ENCODE measurements at places on chromosomes 4 and X.

- no peak for DNase-seq
These were observed 777 bp upstream of the WDFY3 start for GRCh38 chr4:84967243-84967690.

DNA sequence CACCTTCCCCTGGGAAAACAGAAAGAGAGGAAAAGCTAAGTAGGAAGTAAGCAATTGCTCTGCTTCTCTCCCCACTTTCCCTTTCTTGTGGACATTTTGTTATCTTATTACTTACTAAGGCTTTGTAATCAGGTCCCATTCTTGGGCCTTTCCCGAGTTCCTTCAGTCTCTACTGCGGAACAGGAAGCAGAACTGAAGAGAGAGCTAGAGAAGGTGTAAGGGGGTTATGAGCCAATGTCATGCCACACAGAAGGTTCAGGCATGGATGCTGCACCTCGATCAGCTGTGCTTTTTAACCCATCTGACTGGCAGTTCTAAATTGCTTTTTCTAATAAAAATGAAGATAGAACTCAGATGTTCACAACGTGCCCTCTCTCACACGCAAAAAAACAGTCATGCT lies 83.6 kb downstream of the MID1 start:
- no peak for DNase-seq

GRCh38 chrX:154396973-154397887 lies 947 bp upstream of the RPL10 start:
- DNase-seq: no peak

DNA sequence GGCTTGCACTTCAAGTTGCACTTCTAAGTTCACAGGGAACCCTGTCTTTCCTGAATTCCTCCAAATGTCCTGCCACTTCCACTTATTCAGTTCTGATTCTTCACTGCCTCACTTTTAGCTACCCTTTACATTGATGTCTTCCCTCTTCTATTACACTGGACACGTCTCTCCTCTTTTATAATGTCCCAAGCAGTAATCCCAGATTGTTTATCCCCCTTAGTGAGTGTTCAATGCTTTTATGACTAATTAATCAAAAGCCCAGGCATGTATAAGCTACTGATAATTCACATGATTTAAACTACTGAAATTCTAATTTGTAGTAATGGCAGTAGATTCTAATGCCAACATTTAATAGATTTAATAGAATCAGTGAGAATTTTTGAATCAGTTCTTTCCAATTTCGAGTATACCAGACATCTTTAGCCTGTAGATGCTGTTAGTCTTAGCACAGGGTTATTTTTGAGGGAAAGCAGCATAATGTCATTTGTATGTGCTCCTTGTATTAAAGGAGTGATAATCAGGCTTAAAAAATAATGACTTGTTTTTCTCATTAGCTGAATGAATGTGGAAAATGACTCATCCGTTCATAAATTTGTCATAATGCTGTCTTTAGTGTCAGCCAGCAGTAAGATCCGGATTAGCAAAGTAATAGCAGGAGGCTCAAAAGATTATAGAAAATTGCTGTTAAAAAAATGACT lies 703.1 kb downstream of the CENPC start:
- no peak for DNase-seq

DNA sequence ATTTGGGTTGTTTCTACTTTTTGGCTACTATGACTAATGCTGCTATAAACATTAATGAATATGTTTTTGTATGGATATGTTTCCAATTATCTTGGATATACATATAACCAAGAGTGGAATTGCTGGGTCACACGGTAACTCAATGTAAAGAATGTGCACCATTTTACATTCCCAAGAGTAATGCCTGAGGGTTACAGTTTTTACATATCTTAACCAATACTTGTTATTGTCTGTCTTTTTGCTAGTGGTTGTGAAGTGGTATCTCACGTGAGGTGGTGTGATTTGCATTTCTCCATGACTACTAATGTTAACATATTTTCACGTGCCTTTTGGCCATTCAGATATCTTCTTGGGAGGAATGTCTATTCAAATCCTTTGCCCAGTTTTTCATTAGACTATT lies 200.3 kb upstream of the MAB21L2 start:
- no peak for DNase-seq

GRCh38 chrX:67207912-67208311 lies 335.9 kb upstream of the AR start:
- DNase-seq: no peak

DNA sequence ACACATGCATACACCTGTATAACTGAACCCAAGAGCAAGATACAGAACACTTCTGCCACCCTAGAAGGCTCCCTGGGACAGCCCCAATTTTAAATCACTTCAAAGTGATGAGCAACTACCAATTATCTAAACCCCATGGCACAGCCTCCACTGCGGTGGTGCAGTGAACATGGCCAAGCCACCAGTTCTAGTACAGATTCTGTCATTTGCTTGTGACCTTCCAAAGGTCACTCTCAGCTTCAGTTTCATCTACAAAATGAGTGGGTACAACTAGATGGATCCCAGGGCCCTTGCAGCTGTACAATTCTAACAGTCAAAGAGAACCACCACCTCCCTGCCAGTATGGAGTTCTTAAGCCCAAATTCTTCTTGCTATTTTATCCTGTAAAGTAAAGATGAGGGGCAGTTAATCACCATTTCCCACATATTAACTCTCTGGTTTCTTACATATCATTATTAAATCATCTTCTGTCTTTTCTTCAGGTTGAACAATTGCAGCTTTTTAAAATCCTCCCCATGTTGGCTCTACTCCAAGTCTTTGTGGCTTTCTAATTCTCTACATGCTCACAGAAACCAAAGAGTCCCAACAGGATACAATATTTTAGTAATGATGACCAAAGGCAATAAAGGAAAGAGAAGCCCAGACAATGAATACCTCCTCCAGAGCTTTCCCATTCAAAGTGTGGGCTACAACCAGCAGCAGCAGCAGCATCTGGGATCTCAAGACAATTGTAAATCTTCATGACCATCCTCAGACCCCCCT lies 39.0 kb upstream of the GPM6B start:
- DNase-seq: no peak

GRCh38 chrX:6175914-6176313 lies 52.8 kb downstream of the NLGN4X start:
- no peak for DNase-seq

DNA sequence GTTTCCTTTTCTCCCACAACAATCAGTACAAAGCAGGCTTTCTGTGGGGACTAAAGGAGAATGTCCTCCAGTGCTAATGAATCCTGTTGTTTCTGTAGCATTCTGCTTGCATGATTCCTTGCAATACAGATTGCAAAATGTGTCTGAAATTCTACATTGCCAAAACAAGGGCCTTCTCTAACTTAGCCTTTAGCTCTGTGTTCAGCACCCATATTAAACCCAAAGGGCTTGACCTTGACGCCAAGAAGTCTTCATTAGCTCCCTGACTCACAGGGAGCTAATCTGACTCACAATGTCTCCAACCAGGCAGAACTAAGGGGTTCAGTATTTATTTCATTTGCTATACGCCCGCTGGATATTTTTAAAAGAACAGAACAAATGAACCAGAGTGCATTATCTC lies 241.4 kb upstream of the CLNK start:
- DNase-seq: no peak

DNA sequence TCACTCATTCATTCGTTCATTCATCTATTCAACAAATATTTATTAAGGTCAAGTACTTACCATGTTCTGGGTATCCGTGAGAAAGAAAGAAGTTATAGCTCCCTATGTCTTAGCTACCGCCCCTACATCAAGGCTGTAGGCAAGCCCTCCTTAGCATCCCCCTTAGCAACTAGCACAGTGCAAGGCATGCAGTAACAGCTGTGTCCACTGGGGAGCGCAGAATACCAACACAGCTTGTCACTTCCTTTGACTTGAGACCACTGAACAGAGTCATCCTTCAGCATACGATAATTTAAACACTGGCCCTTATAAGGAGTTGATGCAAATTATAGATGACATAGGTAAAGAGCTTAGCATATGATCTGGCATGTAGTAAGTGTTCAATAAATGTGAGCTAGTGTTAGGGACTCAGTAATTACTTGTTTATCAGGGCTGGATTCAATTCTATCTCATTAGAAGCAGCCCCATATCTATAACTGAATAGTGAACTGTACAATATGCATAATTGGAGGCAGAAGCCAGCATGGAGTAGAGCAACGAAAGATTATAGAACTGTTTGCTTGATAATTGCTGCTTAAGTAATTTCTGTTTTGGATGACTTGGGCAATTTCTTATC lies 8.7 kb downstream of the KIAA1210 start:
- DNase-seq: peak; percentile 7

GRCh38 chr4:153241970-153242838 lies 38.0 kb downstream of the TRIM2 start:
- no peak for DNase-seq

GRCh38 chr4:42281324-42282020 lies 115.8 kb upstream of the SHISA3 start:
- no peak for DNase-seq

DNA sequence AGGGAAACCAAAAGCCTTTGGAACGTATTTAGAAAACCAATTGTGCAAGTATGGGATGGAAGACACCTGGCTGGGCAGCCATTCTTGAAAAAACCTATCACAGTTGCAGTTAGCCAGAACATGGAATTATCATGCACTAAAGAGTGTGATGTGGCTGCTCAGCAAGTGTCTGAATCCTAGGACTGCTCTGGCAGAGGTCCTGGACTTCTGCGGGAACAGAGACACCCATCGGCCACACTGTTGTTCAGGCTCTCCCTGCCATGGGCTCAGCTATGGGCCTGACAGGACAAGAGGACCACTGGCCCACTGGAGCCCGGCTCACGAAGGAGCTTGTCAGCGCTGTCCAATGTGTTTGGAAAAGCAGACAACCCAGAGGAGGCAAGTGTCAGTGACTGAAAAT lies 115.7 kb upstream of the GPC4 start:
- no peak for DNase-seq

- DNase-seq: no peak
These were observed 241.9 kb downstream of the SLC39A8 start for GRCh38 chr4:102103368-102103767.

- DNase-seq: no peak
These were observed 60.2 kb downstream of the KCNIP4 start for GRCh38 chr4:21888195-21888976.

- no peak for DNase-seq
These were observed 94.1 kb downstream of the PDS5A start for GRCh38 chr4:39883646-39884045.

GRCh38 chr4:185550933-185551332 lies 15.6 kb upstream of the PDLIM3 start:
- DNase-seq: no peak

DNA sequence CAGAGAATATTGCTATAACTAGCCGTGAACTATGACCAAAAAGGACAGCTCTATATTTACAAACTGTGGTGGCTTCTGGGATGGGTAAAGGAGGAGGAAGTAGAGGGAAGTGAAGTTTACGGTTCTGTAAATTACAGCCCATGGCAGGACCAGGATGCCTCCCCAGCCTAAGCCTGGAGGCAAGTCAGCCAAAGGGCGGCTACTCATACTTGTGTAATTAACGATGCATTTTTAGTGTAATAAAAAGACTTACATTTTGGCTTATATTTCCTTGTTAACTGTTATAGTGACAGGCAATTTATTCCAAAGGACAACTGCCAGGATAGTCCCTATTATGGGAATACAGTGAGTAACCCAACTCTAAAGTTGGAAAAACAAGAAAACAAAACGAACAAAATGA lies 139.9 kb upstream of the OTUD4 start:
- no peak for DNase-seq

DNA sequence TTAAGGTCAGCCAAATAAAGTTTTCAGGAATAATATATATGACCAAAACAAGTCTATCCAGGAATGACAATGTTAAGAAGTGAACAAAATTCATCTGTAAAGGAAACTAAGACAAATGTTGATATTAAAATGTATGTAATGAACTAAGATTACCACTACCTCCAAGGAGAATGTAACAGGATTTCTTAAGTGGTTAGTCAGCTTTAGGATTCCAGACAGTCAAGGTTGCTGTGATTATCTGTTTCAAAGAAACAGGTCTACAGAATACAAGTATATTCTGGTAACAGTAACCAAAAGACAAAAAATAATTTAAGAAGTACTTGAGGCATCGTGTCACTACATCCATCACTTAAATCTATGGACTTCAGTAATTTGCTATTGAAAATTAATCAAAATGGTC lies 172.8 kb downstream of the SCFD2 start:
- no peak for DNase-seq

GRCh38 chrX:124226129-124226528 lies 106.3 kb upstream of the TEX13D start:
- DNase-seq: no peak

DNA sequence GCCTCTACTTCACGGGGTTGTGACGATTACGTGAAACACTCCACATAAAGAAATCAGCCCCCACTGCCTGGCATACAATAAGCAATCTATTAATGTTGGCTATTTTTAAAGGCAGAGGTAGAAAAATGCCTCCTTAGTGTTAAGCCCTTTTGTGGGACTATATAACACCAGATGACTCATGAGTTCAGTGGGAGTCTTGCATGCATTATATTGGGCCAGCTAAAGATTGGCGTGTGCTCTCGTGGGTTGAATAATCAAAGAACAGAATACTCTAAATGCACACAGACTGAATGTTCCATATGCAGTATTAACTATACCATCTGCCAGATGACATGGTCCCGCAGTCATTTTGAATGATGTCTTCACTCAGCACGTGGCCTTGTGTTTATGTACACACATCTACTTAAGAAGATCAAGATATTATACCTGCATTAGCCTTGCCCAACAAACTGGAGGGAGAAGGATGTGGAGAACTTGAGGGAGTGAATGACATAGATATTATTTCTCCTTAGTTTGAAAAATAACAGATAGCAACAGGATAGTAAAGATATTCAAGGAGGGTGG lies 85.0 kb upstream of the MYOZ2 start:
- no peak for DNase-seq

DNA sequence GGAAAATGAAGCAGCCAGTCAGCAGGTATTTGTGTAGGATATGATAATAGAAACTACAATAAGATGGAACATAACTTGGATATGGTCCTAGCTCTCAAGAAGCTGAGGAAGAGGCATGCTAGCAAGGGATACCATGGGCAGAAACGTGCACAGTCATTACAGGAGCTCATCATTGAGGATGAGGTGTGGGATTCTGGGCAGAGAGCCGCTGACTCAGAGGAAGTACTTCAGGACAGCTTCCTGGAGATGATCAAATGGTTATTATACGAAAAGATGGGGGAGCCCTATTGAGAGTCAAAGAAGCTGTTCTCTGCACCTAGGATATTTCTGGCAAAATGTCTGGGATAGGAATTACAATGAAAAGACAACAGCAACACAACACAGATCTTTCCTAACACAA lies 116.0 kb upstream of the PDE5A start:
- DNase-seq: no peak

- DNase-seq: no peak
These were observed 49.0 kb downstream of the SPANXA2 start for GRCh38 chrX:141638550-141638949.

GRCh38 chr4:15368856-15369255 lies 59.0 kb upstream of the C1QTNF7 start:
- no peak for DNase-seq

GRCh38 chrX:153905481-153906095 lies 1.1 kb downstream of the AVPR2 start:
- DNase-seq: no peak

- no peak for DNase-seq
These were observed 18.3 kb downstream of the ZNF518B start for GRCh38 chr4:10438924-10439323.
